ENCODE measurements at places on chromosomes 1 and 21.

DNA sequence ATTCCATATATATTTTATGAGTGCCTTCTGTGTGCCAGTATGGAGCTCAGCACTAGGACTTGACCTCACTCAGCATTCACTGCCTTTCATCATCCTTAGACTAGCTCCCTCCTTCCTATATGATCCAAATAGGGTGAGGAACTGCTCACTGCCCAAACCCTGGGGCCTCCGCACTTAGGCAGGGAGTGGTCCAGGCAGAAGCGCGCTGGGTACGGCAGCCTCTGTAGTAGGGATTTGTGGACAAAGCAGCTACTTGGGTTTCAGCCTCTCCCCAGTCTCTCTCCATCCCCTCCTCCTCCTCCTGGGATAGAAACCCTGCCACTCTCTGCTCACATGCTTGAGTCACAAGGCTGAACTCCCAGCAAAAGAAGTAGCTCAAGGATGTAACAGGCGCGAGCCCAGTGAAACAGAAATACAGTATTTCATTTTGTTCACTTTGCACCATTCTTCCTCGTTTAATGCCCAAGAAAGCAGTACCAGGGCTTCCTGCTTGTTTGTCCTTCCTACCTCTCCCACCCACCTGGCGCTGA lies 32.9 kb downstream of the PLEKHA6 start:
- DNase-seq: no peak

GRCh38 chr1:199646761-199647160 lies 380.7 kb upstream of the NR5A2 start:
- DNase-seq: no peak

GRCh38 chr1:231386466-231386865 lies 35.6 kb downstream of the EGLN1 start:
- DNase-seq: no peak

DNA sequence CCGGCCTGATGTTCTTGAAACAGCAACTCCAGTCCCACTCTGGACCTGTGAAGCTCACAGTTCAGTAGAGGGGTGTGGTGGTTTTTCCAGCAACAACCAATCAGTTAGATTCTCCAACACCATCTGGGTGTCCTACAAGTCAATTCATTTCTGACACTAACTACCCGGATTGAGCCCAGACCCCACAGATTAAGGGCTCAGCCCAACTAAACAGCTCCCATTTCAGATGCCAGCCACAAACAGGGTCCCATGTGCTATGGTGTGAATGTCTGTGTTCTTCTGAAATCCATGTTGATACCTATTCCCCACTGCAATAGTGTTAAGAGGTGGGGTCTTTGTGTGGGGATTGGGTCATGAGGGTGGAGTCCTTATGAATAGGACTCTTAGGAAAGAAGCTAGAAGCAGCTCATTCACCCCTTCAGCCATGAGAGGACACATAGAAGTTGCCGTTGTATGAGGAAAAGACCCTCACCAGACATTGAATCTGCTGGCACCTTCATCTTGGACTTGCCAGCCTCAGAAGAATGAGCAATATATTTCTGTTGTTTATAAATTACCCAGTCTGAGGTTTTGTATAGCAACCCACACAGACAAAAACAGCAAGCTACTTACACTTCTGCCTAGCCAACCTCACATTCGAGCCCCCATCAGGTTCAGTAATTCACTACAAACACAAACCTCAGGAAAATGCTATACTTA lies 53.6 kb downstream of the IRF2BP2 start:
- no peak for DNase-seq

GRCh38 chr1:48817505-48818114 lies 40.9 kb upstream of the BEND5 start:
- no peak for DNase-seq

DNA sequence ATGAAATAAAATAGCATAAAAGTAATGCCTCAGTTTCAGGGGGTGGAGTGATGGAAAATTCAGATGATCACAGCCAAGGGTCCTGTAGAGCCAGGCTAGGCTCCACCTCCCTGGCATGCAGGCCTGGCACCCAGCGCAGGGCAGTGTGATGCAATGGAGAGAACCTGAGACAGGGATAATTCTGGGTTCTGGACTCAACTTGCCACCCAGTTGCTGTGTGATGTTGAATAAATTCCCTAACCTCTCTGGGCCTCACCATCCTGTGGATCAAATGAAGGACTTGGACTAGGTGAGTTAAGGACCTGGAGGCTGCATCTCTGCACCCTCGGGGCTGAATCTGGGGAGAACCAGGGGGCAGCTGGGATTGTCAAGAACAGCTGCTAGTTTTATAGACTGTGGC lies 17.0 kb downstream of the PADI2 start:
- no peak for DNase-seq

DNA sequence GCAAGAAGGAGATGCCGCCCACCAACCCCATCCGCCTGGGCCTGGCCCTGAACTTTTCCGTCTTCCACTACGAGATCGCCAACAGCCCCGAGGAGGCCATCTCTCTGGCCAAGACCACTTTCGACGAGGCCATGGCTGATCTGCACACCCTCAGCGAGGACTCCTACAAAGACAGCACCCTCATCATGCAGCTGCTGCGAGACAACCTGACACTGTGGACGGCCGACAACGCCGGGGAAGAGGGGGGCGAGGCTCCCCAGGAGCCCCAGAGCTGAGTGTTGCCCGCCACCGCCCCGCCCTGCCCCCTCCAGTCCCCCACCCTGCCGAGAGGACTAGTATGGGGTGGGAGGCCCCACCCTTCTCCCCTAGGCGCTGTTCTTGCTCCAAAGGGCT lies 732 bp downstream of the SFN start:
- DNase-seq: no peak

DNA sequence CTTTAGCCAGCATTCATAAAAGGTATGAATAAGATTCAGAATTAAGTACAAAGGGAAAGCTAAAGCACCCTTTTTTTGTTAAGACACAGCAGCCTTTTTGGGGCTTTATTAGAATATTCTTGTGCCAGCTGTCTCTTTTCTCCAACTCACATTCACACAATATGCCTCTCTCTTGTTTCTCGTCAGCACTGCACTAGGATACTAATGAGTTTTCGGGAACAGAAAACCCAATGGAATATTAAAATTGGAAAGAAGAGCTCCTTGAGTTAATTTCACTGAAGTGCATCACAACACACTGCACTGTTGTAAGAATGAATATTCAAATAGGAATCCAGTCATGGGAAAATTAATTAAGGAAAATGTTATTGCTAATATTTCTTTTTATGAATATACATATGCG lies 410.4 kb upstream of the BEND5 start:
- DNase-seq: no peak

- no peak for DNase-seq
Measured at GRCh38 chr21:15291621-15292266, 226.9 kb upstream of the NRIP1 start.

- no peak for DNase-seq
Measured at GRCh38 chr1:180881806-180882509, 30.7 kb upstream of the KIAA1614 start.

GRCh38 chr1:59831529-59831928 lies 16.8 kb downstream of the HOOK1 start:
- no peak for DNase-seq

- no peak for DNase-seq
Measured at GRCh38 chr1:200342511-200343311, 67.1 kb downstream of the ZNF281 start.

DNA sequence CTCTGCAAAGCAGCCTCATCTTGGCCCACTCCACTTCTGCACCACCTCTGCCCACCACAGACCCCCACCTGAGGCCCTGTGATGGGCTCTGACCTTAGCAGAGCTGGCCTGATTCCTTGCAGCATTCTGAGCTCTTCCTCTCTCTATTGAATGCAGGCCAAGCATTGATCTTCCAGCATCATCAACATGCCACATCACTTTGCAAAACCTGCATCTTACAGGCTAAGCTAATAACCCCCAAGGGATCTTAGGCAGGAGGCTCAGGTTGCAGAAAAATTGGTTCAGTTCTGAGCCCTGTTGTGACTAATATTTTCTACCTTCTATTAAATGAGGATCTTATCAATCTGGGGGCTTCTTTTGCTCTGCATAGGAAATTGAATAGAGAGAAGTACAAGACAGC lies 78.7 kb downstream of the ATP1A1 start:
- DNase-seq: no peak

DNA sequence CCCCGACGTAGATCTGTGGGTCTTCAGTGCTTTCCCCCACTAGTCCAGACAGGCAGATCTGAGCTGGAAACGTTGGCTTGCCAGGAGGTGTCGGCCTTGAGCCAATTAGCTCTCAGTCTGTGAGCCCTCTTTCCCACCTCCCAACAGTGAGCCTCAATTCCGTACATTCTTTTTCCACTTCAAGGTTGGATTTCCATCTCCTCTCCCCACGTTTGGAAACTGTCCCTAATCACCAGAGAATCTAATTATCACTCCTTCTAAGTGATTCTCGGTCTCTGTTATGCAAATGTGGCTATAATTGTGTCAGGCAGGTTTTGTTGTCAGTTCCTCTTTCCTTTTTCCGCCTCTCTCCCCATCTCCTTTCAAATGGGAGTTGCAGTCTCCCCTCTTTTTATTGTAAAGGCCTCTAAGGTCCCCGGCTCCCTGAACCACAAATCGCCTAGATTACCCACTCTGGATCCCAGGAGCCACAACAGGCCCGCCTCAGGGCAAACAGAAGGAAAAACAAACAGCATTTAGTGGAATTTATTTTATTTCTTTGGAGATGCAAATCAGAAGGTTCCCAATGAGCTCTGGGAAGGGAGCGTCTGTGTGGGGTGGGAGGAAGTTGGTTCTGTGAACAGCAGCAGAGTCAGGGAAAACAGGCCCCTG lies 29.4 kb upstream of the LRRN2 start:
- DNase-seq: no peak

- DNase-seq: no peak
Measured at GRCh38 chr1:151993084-151993733, 450 bp downstream of the S100A10 start.

DNA sequence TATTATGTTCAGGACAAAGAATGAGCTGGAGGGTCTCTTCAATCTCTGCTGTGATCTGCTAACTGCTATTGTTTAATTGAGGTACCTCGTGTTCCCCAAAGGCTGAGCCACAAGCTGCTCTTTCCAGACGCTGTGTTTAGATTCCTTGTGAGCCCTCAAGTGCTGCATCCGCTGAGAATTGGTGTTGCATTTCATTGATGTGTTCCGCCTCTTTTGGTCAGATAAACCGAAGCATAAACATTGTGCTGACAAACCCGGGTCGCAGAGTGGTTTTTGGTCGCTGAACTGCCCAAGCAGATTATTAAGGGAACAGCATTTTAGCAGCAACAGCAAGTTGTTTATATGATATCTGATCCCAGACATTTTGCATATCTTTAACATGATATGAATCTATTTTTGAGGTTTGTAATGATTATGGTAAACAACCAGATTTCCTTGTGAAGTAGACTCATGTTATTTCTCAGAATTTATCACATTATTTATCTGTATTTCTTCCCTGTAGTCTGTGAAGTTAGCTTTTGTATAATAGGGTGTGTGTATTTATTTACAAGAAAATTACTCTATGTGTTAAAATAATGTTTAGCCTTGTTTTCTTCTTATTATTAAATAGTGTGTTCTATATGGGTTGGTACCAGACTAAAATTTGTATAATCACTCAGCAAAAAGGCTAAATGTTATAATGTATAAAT lies 217.2 kb upstream of the C1orf105 start:
- DNase-seq: no peak

DNA sequence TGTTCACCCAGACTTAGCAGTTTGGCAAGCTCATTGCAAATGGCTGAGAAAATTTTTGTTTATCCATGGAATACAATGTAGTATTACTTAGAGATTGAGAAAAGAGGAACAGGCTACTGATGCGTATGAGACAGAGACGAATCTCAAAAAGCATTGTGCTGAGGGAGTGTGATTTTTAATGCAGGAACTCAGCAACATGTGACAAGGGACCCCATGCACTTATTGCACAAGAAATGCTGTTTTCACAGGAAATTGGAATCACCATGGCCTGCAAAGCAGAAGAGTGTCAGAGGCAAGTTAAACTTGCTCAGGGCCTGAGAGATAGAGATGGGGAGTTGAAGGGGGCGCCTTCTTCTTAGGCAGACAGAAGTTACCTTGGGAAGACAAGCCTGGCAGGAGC lies 32.6 kb upstream of the TLR5 start:
- DNase-seq: no peak

DNA sequence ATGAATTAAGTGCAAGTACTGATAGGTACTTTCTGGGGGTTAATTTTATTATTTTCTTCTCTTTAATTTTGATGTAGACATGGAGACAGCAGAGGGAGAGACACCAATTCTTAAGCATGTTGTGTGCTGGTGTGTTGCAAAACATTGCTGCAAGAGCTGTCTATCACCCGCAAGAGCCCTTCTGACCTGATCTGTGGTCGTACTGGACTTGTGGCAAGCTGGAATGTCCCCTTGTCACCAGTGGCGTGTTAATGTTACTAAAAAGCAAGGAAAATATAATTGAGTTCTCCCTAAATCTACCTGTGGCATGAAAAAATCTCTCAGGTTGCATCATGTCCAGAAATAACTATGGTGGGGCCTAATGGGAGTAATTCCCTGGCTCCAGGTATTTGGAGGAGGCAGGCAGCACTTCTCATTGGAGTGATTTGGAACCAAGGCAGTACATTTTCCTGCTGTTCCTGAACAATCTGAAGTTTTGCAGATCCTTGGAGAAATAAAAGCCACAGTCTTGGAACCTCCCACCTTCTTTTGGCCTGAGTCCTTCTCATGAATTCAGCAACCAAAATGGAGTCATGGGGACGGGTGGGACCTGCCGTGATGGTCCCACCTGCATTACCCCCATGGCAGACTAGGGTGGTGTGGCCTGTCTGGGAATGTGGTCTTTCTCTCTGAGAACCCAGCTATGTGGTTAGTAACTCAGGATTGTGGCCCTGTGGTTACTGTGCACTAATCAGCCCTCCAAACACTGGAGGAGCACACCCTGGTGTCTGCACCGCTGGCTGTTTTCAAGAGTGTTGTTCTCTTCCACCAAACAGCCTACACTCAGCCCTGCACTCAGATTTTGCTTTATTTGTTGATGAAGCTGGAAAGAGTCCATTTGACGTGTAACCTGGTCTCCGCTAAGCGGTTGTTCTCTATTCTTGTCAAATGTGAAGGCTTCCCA lies 57.4 kb downstream of the GALNT2 start:
- DNase-seq: no peak

- DNase-seq: no peak
Measured at GRCh38 chr1:179825206-179825605, 52.4 kb downstream of the TOR1AIP2 start.

- no peak for DNase-seq
Measured at GRCh38 chr1:2344744-2345296, 46.5 kb downstream of the MORN1 start.

Measured in stimulated activated CD4-positive, alpha-beta T cell treated with anti-CD3 and anti-CD28 coated beads, Interleukin-1b, Interleukin-23, amount 100 ng/mL, for 24 hours (primary cell).